H9 (cell line): ENCODE measurements at places on chromosomes 13 and 19.

DNA sequence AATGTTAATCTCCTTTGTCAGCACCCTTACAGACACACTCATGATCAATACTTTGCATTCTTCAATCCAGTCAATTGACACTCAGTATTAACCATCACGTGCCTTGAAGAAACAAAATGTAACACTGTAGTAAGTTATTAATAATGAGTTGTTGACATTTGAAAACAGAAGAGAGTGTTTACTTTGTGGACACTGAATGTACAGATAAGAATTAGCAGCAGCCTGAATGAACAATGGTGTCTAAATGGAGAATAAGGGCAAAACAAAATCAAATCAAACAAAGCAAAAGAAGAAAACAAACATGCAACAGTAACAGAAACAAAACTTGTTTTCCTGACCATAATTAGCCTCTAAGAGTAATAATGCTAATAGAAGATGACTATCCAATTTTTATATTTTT is 1191.1 kb upstream of the MIR17HG start:
- H3K27me3 ChIP-seq, result no peaks in the 10 kb centered on the region
- no peak overlapping the region for H3K4me3 ChIP-seq
- no peak for DNase-seq
- no peak overlapping the region for H3K27ac ChIP-seq
- no peaks in the 10 kb centered on the region for H3K4me1 ChIP-seq
- no peaks in the 10 kb centered on the region for H3K36me3 ChIP-seq

DNA sequence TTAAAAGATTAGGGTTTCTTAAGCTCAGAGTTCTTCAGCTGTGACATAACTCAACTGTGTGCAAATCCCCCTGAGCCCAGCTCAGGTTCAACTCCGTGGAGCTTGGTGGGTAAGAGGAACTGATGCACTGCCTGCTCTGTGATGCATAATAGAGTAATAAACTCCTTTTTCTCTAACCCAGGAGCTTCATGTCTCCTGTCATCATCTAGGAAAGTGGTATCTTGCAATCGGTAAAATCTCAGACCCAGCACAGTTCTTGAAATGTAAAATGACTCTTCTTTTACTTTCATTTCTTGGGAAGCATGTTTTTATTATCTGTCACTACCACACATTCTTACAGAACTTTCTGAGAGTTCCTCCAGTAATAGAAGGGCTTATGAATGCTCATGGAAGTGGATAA is 123.8 kb upstream of the PCDH9 start:
- H3K36me3 ChIP-seq, result peaks cover 6% of the 10 kb centered on the region; the same call in 1 of the 2 replicates
- H3K27ac ChIP-seq, result no peak overlapping the region
- DNase-seq, result no peak
- no peaks in the 10 kb centered on the region for H3K27me3 ChIP-seq

GRCh38 chr13:34107806-34108205 is 289.9 kb downstream of the RFC3 start:
- DNase-seq, result no peak
- H3K27ac ChIP-seq, result no peak overlapping the region
- H3K36me3 ChIP-seq, result peaks cover 7% of the 10 kb centered on the region; the same call in 2 of the 3 replicates
- no peaks in the 10 kb centered on the region for H3K27me3 ChIP-seq
- H3K4me1 ChIP-seq, result no peaks in the 10 kb centered on the region
- no peak overlapping the region for H3K4me3 ChIP-seq

GRCh38 chr13:111209613-111210012 is 94.5 kb downstream of the ARHGEF7 start:
- H3K36me3 ChIP-seq, result peaks cover 13% of the 10 kb centered on the region
- peak overlapping the region; percentile 25 for H3K27ac ChIP-seq
